ENCODE measurements at places on chromosomes 5 and 9.
A peak's percentile ranks its signal among the peaks of the same experiment; 100 is the strongest.

GRCh38 chr5:148595697-148596096 is 58.6 kb downstream of the HTR4 start:
- DNase-seq = no peak

GRCh38 chr9:124718928-124719327 is 52.2 kb downstream of the NR6A1 start:
- DNase-seq = no peak

DNA sequence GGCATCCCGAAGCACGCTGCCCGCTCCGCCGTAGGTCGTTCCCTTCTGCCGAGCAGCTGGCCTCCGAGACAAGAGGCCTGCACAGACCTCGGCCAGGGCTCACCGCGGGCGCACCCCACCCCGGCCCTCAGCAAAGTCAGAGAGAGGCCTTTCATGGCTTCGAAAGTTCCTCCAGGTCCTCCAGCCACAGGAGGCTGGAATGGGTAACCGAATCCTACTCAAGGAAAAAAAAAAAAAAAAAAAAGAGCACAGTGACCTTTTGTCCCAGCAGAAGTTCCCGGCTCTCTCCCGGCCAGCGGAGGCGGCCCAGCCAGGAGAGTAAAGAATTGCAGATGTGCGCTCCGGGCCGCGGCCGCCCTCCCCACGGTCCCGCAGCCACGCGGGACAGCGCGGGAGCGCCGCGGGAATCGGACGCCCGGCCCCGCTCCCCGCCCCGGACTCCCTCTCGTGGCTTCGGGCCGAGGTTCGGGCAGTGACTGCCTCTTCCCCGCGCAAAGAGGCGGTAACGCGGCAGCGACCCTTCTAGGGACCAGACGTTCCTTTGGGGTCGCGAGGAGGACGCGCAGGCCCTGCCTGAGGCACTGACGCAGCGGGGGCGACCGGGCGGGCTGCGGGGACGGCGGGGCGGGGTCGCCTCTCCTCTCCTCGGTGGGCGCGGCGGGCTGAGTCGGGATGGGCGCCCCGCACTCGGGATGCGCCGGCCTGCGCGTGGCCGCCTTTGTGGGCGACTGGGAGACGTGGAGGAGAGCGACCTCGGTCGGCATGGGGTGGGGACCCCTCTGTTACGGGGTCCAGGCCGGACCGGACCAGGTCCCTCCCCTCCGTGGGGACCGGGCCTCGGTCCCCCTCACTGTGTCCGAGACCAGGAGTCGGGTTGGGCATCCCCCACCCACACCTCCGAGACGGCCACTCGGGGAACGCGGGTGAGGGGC is 754 bp downstream of the GFPT2 start:
- peak; percentile 12 for DNase-seq

- DNase-seq = no peak
Observed at GRCh38 chr5:54347221-54347865, 37.0 kb upstream of the ARL15 start.

GRCh38 chr5:41281215-41281810 is 68.0 kb upstream of the C6 start:
- no peak for DNase-seq
